Activated CD8-positive, alpha-beta T cell treated with anti-CD3 and anti-CD28 coated beads, Interleukin-2, amount 10 ng/mL, durations not matched to agents 7 days and 5 days (primary cell): ENCODE measurements at places on chromosomes 16 and 17. TPM values are rescaled to one million over a fixed set of nuclear protein-coding genes. Genes with fewer than 3 reads are reported as not detected.

GRCh38 chr17:53687324-53687723 is 135.4 kb upstream of the KIF2B start:
- no peak for DNase-seq

DNA sequence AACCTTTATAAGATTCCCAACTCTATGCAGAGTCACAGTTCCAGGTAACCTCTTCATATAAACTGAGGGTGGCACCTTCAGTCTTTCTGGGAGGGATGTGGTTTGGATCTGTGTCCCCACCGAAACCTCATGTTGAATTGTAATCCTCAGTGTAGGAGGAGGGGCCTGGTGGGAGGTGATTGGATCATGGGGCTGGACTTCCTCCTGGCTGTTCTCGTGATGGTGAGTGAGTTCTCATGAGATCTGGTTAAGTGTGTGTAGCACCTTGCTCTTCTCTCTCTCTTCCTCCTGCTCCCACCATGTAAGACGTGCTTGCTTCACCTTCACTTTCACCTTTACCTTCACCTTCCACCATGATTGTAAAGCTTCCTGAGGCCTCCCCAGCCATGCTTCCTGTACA is 30.5 kb downstream of the HS3ST2 start:
- DNase-seq, result no peak

- no peak for DNase-seq
Observed at GRCh38 chr16:3740934-3741333, 23.6 kb upstream of the TRAP1 start.

- no peak for DNase-seq
Observed at GRCh38 chr16:78762222-78762621, 662.8 kb downstream of the WWOX start.

Gene GCGR
- not detected for total RNA-seq

GRCh38 chr17:78707016-78707415 is 75.1 kb downstream of the CYTH1 start:
- DNase-seq, result no peak

Gene KCNJ18
- total RNA-seq, result not detected

Gene RAB26
- total RNA-seq, result 0.31 TPM

Gene ZBTB4
- 29.8 TPM for total RNA-seq

Gene TPSB2
- not detected for total RNA-seq

Gene TMEM88
- 0.87 TPM for total RNA-seq

Gene MARVELD3
- not detected for total RNA-seq

GRCh38 chr17:73847952-73848351 is 203.7 kb upstream of the SDK2 start:
- no peak for DNase-seq

- no peak for DNase-seq
Observed at GRCh38 chr17:40724656-40725055, 21.1 kb upstream of the KRT24 start.

- DNase-seq, result no peak
Observed at GRCh38 chr16:61945511-61945910, 90.7 kb downstream of the CDH8 start.

- peak; percentile 83 for DNase-seq
Observed at GRCh38 chr17:68511671-68512246, 471 bp upstream of the PRKAR1A start.

DNA sequence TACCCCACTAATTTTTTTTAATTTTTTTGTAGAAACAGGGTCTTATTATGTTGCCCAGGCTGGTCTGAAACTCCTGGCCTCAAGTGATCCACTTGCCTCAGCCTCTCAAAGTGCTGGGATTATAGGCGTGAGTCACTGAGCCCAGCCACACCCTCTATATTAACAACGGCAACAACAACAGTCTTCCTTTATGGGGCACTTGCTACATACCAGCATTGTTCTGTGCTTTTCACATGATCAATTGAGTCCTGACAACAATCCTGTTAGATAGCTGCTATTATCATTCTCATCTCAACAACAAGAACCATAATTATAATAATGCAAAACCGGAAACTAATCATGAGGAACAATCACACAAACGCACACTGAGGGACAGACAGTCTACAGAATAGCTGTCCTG is 12.6 kb upstream of the ARL5C start:
- no peak for DNase-seq

- no peak for DNase-seq
Observed at GRCh38 chr17:30565073-30565935, 88.1 kb downstream of the GOSR1 start.

- DNase-seq, result no peak
Observed at GRCh38 chr17:44831371-44831770, 1.3 kb upstream of the GJC1 start.

GRCh38 chr17:12856416-12856815 is 67.1 kb downstream of the ARHGAP44 start:
- DNase-seq, result no peak

DNA sequence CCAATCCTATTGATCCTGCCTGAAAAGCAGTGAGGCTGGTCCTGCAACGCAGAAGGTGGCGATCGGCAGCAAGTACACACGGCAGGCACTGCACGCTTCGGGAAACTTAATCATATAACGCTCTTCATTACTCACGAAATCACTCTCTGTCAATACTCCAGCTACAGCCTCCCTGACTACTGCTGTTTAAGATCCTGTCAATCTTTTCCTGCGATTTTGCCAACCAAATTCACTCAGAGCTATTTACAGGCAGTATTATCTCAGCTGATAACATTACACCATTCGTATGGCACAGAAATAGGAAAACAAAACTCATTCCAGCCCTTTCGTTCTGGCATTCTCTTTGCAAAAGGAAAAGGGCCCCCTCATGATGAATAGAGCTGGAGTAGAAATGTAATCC is 262.4 kb upstream of the CDH8 start:
- no peak for DNase-seq

Gene NACA2
- not detected for total RNA-seq

Gene TMEM235
- not detected for total RNA-seq

Gene PDIA2
- not detected for total RNA-seq
